Cardiac atrium fibroblast (primary cell): ENCODE measurements at places on chromosomes 5 and 9. TPM values are rescaled to one million over a fixed set of nuclear protein-coding genes. Genes with fewer than 3 reads are reported as not detected.

The PCYOX1L gene
- 15.7 and 16.4 TPM in 2 replicates for total RNA-seq

The PRSS3 gene
- 6.2 and 8.1 TPM in 2 replicates for total RNA-seq

The NAIF1 gene
- total RNA-seq: 6.5 and 7.3 TPM in 2 replicates

The KCNV2 gene
- not detected in 2 replicates for total RNA-seq

The PCDHGA12 gene
- total RNA-seq: 26.7 and 27.1 TPM in 2 replicates

The NIM1K gene
- total RNA-seq: 1.1 and 1.6 TPM in 2 replicates

The SLC25A2 gene
- not detected in 2 replicates for total RNA-seq

The UBAP1 gene
- total RNA-seq: 33.2 and 37.1 TPM in 2 replicates

The FBN2 gene
- 61.7 and 72.1 TPM in 2 replicates for total RNA-seq

The LMX1B gene
- not detected in 2 replicates for total RNA-seq

The PCDHB14 gene
- 0.54 and 1.5 TPM in 2 replicates for total RNA-seq

The PCDHGC3 gene
- total RNA-seq: 40.8 and 83.1 TPM in 2 replicates

The RORB gene
- not detected in 2 replicates for total RNA-seq

The LPAR1 gene
- 57.3 and 79.1 TPM in 2 replicates for total RNA-seq

The F12 gene
- not detected in 2 replicates for total RNA-seq

The C9orf153 gene
- total RNA-seq: 0.16 TPM in 1 of 2 replicates, not detected in the other

The SPAG8 gene
- total RNA-seq: 0.32 and 0.36 TPM in 2 replicates

The SOHLH1 gene
- not detected in 2 replicates for total RNA-seq

The UGT3A2 gene
- total RNA-seq: not detected in 2 replicates

The TICAM2 gene
- total RNA-seq: under 0.01 and 1.8 TPM in 2 replicates

The CSF1R gene
- total RNA-seq: not detected in 2 replicates

The PRDM9 gene
- not detected in 2 replicates for total RNA-seq

The GZMA gene
- total RNA-seq: not detected in 2 replicates

The PCDHAC2 gene
- total RNA-seq: under 0.01 and 0.49 TPM in 2 replicates

The ARID3C gene
- total RNA-seq: 0.72 TPM in 1 of 2 replicates, not detected in the other

The FOXD4L3 gene
- not detected in 2 replicates for total RNA-seq

The KIF12 gene
- total RNA-seq: not detected in 2 replicates

The PCDHB9 gene
- total RNA-seq: under 0.01 TPM in 1 of 2 replicates, not detected in the other

The INSL4 gene
- not detected in 2 replicates for total RNA-seq

The ANKRD34B gene
- not detected in 2 replicates for total RNA-seq

The CER1 gene
- total RNA-seq: not detected in 2 replicates

The GRK6 gene
- 17.7 and 21.9 TPM in 2 replicates for total RNA-seq
